CD4-positive, CD25-positive, alpha-beta regulatory T cell (primary cell): ENCODE measurements at places on chromosomes 2 and 18. TPM values are rescaled to one million over a fixed set of nuclear protein-coding genes. Genes with fewer than 3 reads are reported as not detected.

DNA sequence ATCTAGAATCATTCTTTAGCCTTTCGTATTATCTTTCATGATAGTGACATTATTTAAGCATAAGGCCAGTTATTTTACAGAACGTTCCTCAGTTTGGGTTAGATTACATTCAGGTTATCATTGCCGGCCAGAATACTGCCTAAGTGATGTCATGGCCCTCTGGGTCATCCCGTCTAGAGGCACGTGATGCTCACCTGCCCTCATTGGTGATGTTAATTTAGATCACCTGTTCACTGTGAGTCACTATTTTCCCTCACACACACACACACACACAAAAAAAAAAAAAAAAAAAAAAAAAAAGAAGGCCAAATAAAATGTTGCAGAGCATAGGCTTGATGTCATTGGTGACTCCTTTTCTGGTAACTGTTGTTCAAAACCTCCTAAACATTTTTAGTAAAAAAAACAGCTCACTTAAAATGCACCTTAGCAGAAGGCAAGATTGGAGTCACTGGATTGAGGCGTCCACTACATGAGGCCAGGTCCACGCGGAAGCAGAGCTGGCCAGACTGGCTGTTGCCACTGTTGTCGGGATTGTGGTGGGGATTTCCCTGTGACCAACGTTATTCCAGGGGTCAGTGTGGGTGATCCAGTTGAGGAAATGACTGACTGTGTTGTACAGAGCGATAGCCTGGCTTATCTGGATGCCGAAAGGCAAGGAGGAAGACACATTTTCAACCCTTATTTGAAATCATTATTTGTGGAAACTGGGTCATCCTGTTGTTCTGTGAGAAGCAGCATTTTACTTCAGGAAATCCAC, 52.1 kb upstream of the CNGA3 start:
- no peak for DNase-seq
- H3K4me3 ChIP-seq: no peak overlapping the region
- no peaks in the 10 kb centered on the region for H3K36me3 ChIP-seq
- H3K27ac ChIP-seq: no peak overlapping the region
- H3K4me1 ChIP-seq: no peaks in the 10 kb centered on the region
- H3K27me3 ChIP-seq: peaks cover 5% of the 10 kb centered on the region

DNA sequence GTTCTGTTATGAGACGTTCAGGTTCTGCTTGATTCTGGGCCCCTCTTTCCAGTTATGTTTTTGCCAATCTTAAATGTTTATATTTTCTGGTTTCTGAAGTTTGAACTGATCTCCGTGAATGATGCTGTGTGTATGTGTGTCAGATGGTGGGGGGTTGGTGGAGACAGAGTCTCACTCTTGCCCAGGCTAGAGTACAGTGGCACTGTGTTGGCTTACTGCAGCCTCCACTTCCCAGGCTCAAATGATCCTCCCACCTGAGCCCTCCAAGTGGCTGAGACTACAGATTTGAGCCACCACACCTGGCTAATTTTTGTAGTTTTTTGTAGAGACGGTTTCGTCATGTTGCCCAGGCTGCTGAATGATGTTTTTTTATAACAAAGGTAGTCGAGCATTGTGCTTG, 45.9 kb downstream of the PSMD14 start:
- DNase-seq: no peak
- H3K27me3 ChIP-seq: no peaks in the 10 kb centered on the region
- H3K36me3 ChIP-seq: no peaks in the 10 kb centered on the region

- no peak for DNase-seq
- H3K27me3 ChIP-seq: no peaks in the 10 kb centered on the region
- no peak overlapping the region for H3K4me3 ChIP-seq
- H3K36me3 ChIP-seq: no peaks in the 10 kb centered on the region
- H3K27ac ChIP-seq: no peak overlapping the region
- H3K4me1 ChIP-seq: no peaks in the 10 kb centered on the region
Observed at GRCh38 chr2:188146888-188147287, 144.8 kb upstream of the GULP1 start.

The GALR1 gene
- total RNA-seq: not detected
